ENCODE measurements at places on chromosomes 6 and 20. TPM values are rescaled to one million over a fixed set of nuclear protein-coding genes. Genes with fewer than 3 reads are reported as not detected.

ZNF334 gene
- total RNA-seq, result 1.7 TPM

HCK gene
- total RNA-seq, result not detected

MAVS gene
- 18.9 TPM for total RNA-seq

RNF144B gene
- 191 TPM for total RNA-seq

C20orf141 gene
- total RNA-seq, result not detected

ME1 gene
- 45.3 TPM for total RNA-seq

ZC2HC1B gene
- total RNA-seq, result not detected

ULBP2 gene
- total RNA-seq, result 8.2 TPM

IYD gene
- 0.30 TPM for total RNA-seq

CDK19 gene
- total RNA-seq, result 8.2 TPM

HLA-DPB1 gene
- 25.7 TPM for total RNA-seq

PTGIS gene
- 7.1 TPM for total RNA-seq

MYMX gene
- not detected for total RNA-seq

LCA5 gene
- 8.3 TPM for total RNA-seq

FAM162B gene
- total RNA-seq, result not detected

OR2B6 gene
- not detected for total RNA-seq

HCRTR2 gene
- total RNA-seq, result not detected

RBBP9 gene
- total RNA-seq, result 46.2 TPM

NQO2 gene
- total RNA-seq, result 35.8 TPM

Data from renal cortical epithelial cell (primary cell).